Panc1 (cell line): ENCODE measurements at places on chromosomes 3 and 15.

- DNase-seq, result no peak
Observed at GRCh38 chr3:188008582-188009213, 145.3 kb upstream of the LPP start.

DNA sequence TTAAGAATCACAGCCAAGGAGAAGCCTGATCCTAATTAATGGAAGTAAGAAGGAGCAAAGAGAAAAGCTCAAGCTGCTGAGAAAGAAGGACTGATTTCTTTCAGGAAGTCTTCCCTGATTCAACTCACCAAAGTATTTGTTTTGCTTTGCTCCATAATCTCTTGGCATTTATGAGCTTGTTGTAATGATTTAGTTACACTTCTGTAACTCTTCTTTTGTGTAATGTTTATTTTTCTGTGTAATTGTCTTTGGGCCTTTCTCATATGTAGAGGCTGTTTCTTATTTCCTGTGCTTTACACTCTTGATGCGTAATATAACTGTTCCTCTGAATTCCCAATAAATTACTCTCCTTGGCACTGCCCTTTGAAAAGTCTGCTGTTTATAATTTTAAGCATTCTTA lies 80.0 kb downstream of the COL6A5 start:
- DNase-seq, result no peak

DNA sequence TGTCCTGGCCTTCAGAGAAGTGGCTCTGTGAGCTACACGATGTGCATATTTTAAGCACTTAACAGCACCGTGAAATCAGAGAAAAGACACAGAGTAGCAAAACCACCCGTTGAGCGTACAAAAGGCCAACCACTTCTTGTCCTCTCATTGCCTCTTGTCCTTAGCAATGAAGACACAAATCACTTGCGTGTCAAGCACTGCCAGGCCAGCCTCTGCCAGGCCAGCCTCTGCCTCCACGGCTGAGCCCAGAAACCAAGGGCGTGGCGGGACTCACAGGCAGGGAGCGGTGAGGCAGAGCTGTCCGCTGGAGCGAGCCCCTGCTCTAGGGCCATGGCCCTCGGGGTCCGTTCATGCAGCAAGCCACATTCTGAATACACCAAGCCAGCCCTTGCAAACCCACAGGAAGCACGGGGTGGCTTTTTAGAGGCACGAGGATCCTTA lies 4.0 kb downstream of the MUC4 start:
- DNase-seq, result no peak

- DNase-seq, result no peak
Observed at GRCh38 chr15:76075046-76075445, 15.3 kb downstream of the TMEM266 start.

DNA sequence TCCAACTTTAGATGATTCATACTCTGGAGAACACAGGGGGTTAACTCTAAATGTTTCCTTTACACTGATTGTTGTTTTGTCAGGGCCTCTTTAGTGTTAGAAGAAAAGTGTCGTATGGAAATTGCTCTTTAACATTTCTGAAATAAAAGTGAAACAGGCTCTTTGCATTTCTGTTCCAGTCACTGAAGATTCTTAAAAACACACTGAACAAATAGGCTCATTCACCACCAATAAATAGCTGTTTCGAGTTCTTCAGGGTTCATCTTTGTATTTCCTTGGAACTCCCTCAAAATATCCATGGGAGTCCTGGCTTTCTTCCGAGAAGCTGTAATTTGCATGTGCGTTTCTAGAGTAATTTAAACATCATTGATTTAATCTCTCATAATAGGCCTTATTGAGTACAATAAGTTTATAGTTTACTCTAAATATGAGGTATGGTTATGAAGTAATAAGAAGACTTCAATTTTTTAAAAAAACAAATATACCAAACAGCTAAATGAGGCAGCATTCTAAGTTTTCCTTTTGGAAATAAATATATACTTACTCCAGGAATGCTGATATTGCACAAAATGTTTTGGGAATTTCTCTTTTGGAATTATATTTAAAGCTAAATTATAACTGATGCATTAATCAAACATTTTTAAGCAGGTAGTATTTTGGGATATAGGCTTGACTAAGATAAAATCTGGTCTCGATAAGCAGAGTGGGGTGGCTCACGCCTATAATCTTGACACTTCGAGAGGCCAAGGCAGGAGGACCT lies 327.4 kb downstream of the EPHA3 start:
- DNase-seq, result no peak

- DNase-seq, result peak; percentile 35
Observed at GRCh38 chr15:68559345-68560310, 19.2 kb upstream of the CORO2B start.

DNA sequence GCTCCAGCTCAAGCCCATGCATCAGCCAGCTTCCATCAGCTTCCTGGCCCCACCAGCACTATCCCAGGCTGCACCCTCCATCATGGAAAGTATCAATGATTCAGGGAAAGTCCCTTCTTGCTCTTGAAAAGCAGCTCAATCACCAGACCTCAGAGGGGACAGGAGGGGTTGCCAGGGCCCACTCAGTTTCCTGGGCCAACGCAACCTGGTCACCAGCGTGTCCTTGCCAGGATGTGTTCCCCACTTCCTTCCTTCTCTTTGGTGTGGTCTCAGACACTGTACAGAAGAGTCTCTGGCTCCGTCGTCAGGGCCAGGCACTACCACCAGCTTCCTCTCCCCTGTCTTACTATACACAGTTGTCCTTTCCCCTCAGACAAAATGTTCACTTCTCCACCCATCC lies 3.0 kb downstream of the HDC start:
- no peak for DNase-seq

GRCh38 chr3:63863150-63864007 lies at the start of the genes ATXN7 and THOC7:
Gene ATXN7, plus strand, starts transcription at chr3:63863867. Its CDS starts 48,732 bp downstream, at chr3:63912599.
Gene THOC7, minus strand, starts transcription at chr3:63863805. Its CDS starts 15 bp downstream, at chr3:63863790.
- no peak for DNase-seq

DNA sequence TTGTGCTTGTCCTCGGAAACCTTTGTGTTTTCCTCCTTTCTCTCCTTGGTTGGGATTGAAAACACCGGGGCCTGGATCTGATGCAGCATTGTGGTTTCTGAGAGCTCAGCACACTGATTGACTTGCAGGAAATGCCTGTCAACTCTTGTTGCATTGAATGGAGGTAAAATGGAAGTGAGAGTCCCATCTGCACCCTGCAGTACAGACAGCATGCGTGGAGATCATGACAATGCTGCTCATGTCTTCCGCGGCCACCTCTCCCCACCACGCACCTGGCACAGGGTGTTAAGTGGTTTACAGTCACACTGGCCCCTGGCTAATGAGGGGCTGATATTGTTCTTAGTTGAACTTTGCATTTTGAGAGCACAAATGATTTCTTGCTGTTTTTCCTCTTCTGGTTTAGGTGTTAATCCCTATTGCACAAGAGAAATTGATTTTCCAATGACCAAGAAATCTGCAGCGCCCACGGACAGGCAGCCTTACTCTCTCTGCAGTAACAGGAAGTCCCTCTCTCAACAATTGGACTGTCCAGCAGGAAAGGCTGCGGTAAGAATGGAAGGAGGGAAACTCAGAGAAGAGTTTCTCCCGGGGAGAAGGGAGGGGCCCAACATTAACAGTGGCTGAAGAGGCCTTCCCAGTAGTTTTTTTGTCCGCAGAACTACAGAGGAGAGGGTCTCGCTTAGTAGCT lies 58.5 kb downstream of the STARD5 start:
- no peak for DNase-seq

DNA sequence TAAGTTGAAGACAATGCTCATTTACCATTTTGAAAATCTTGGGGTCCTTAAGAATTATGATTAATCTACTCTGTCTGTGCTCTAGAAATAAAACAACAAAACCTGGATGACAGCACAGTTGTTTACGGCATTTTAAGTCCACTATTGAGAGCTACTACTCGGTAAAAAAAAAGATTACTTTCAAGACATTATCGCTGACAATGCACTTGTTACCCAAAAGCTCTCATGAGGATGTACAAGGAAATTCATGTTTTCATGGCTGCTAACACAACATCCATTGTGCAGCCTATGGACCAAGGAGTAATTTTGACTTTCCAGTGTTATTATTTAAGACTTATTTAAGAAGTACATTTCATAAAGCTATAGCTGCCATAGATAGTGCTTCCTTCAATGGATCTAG lies 221.3 kb downstream of the GRM7 start:
- no peak for DNase-seq

- no peak for DNase-seq
Observed at GRCh38 chr3:2826453-2826852, 283.7 kb downstream of the IL5RA start.

DNA sequence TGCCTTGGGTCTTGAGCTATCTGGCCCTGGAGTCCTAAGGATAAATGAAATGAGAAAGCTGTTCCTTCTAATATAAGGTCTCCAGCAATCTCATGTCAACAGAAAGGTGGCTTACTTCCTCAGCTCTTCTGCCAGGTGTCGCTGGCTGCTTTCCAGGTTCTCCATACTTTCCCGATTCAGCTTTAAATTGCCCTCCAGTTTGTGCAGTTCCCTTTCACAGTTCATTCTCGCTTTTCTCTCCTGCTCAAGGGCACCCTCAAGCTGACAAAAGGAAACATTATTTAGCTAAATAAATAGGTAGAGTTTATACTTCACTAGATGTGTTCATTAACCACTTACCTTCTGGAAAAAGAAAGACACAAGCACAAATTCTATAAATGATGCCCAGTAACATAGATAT lies 73.0 kb downstream of the MYH15 start:
- DNase-seq, result no peak

DNA sequence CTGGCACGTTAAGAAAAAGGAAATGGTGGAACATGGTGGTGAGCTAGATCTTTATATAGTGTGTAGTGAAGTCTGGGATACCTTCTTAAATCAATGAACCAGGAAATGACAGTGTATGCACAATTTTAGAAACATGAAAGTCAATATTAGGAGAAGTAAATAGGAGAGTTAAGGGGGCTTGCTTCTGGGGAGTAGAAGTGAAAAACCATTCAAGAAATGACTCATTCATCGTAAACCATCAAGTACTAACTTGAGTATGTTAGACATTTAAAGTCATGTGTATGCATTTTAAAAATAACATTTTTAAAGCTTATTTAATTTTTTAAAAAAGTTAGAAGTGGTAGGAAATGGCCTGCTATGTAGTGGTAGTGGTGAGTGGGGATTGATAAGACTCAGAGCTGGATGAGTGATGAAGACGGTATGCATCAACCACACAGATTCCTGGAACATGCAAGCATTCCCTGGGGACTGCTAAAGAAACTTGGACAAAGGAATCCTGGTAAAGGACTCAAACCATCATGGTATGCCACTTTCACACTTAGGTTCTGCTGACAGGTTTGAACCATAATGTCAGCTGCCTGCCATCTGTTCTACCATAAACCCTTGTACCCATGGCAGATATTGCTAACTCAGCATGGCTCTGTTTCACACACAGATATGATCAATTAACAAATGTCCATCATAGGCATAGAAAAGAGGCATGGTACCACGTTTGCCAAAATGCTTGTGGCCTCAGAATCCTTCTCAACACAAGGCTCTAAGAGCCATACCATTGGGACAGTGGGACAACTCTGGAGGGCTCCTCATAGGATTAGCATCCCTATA lies 28.9 kb upstream of the MITF start:
- DNase-seq, result no peak

DNA sequence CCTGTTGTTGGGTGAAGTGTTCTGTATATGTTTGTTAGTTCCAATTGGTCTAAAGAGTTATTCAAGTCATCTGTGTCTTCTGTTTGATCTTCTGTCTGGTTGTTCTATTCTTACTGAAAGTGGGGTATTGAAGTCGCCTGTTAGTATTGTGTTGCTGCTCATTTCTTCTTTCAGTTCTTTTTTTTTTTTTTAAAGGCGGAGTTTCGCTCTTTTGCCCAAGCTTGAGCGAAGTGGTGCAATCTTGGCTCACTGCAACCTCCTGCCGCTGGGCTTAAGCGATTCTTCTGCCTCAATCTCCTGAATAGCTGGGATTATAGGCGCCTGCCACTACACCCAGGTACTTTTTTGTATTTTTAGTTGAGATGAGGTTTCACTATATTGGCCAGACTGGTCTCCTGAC lies 23.5 kb downstream of the PFN2 start:
- DNase-seq, result no peak

- DNase-seq, result no peak
Observed at GRCh38 chr3:53131096-53131495, 861 bp upstream of the RFT1 start.

GRCh38 chr3:34882764-34883163 lies 756.6 kb upstream of the ARPP21 start:
- no peak for DNase-seq

GRCh38 chr3:161217496-161217895 lies 3.6 kb upstream of the NMD3 start:
- DNase-seq, result no peak

GRCh38 chr3:72426618-72427397 lies 421.4 kb downstream of the SHQ1 start:
- DNase-seq, result no peak

DNA sequence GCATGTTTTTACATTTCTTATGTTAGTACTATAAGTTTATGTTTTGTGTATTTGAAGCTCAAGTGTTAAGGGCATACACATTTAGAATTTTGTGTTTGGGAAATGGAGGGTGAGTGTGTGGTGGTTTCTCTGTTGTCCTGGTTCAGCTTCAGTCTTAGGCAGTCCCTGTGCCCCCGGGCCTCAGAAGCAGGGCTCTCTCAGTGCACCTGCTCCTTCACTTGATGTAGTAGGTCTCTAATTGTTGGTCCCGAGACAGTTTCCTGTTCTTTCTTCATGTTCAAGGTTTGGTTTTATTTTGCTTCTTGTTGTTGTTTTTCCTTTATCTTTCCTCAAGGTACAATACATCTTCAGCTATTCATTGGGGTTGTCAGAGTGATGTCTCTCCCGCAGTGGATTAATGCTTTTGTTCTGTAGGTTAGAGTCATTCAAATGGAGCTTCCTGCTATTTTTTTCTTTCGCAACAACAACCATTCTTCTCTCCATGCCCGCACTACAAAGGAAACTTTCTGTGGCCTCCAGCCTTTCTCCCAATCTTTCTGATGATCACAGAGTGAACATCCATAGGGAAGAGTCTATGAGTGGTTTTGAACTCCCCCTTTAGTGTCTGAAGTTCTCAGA lies 177.8 kb upstream of the GOLGA6L4 start:
- DNase-seq, result no peak

GRCh38 chr3:53820756-53821580 lies 25.3 kb downstream of the CHDH start:
- DNase-seq, result no peak

DNA sequence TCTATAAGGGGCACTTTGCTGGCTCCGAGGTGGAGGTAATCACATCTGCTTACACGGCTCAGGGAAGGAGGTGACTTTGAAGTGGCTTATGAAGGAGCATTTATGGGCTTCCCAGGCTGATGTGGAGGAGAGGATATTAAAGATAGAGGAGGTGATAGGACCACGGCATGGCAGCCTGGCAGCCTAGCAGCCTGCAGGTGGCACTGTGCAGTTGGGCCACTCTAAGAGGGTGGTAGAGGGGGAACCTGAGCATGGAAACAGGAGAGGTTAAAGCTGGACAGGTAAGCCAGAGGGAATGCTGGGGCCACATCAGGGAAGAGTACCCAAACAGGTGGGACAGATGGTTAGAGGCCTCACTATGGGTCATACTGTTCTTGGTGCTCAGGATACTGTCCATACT lies 375.0 kb downstream of the WDR72 start:
- no peak for DNase-seq

- DNase-seq, result no peak
Observed at GRCh38 chr15:90074916-90075315, 27.4 kb downstream of the IDH2 start.

GRCh38 chr3:17623464-17623863 lies 119.0 kb downstream of the TBC1D5 start:
- DNase-seq, result no peak
